ENCODE measurements at places on chromosomes 12 and 14. TPM values are rescaled to one million over a fixed set of nuclear protein-coding genes. Genes with fewer than 3 reads are reported as not detected.

Gene CPSF6
- polyA plus RNA-seq, result 33.2 TPM

Gene P2RX2
- not detected for polyA plus RNA-seq

- no peak for DNase-seq
- no peak overlapping the region for H3K27ac ChIP-seq
- H3K27me3 ChIP-seq, result peaks cover 10% of the 10 kb centered on the region
- H3K4me1 ChIP-seq, result no peaks in the 10 kb centered on the region
- no peaks in the 10 kb centered on the region for H3K36me3 ChIP-seq
Observed at GRCh38 chr14:69262516-69262915, 2.6 kb downstream of the GALNT16 start.

Gene PLEKHD1
- polyA plus RNA-seq, result not detected

DNA sequence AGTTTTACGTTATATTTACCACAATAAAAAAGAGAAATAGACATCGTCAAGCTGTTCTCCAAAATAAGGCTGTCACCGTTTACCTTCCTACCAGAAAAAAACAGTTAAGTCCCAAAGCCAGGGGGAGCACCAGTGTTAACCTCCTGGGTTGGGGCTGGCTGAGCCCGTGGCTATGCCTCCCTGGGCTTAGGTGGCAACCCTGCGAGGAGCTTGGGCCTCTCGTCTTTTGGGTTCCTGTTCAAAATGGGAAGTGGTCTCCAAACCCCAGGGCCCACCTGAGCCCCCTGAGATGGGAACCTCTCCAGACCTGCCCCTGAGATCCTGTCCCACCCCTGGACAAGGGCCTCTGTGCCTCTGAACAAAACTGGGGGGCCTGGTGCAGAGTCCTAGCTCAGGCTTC is 22.9 kb downstream of the PACS2 start:
- no peaks in the 10 kb centered on the region for H3K27me3 ChIP-seq
- DNase-seq, result no peak
- no peak overlapping the region for H3K27ac ChIP-seq
- no peaks in the 10 kb centered on the region for H3K36me3 ChIP-seq
- H3K4me3 ChIP-seq, result no peak overlapping the region
- H3K4me1 ChIP-seq, result no peaks in the 10 kb centered on the region

DNA sequence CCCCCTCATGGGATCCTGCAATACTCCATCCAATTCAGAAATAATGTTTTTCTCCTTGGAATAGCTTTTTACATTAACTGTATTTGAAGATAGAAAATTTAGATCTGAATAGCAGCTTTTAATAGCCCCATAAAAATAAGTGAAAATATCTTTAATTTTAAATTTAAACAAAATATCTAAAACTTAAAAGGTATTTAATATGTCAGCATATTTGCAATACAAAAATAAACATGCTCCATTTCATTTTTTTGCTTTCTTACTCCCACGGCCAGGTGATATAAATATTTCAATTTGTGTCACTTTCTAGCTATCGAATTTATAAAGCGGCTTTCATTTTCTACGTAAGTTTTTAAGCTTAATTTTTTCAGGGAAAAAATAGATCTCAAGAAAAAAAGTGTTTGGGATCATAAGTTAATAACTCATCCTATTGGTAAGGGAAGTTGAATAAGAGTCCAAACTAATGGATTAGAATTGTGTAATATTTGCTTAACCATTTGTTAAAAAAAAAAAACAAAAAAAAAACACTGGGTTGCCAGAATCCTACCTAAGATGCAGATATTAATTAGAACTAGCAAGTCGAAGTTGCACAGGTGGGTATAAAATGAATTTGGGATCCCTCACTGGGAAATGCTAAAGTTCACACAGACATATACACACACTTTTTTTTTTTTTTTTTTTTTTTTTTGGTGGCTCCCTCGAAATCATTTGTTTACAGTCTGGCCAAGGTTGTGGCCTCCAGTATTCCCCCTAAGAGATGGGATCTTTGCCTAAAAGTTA is 47.6 kb downstream of the PPP2R5C start:
- no peak for DNase-seq
- peaks cover 30% of the 10 kb centered on the region for H3K4me1 ChIP-seq

- no peak overlapping the region for H3K27ac ChIP-seq
- DNase-seq, result no peak
- no peak overlapping the region for H3K4me3 ChIP-seq
Observed at GRCh38 chr12:91104812-91105466, 6.4 kb downstream of the LUM start.

Gene SCN8A
- 0.01 TPM for polyA plus RNA-seq

Gene RFX4
- polyA plus RNA-seq, result not detected

DNA sequence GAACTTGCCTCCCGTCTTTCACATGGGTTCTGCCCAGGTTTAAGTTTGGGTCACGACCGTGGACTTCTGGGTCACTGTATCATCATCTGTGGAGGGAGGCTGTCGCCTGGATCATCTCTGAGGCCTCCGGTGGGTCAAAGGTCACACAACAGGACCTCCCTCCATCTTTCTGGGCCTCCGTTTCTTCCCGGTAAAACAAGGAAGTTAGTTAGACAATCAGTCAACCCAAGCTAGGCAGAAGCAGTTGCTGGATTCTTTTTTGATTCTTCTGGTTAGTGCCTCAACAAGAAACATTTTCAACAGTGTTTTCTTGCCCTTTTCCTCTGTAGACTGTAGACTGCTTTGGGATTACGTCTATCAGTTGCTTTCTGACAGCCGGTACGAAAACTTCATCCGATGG is 186.6 kb upstream of the BCL2L14 start:
- no peak overlapping the region for H3K27ac ChIP-seq
- H3K36me3 ChIP-seq, result peaks cover 46% of the 10 kb centered on the region
- H3K27me3 ChIP-seq, result no peaks in the 10 kb centered on the region
- no peaks in the 10 kb centered on the region for H3K4me1 ChIP-seq

- DNase-seq, result no peak
- H3K27me3 ChIP-seq, result no peaks in the 10 kb centered on the region
- no peaks in the 10 kb centered on the region for H3K4me1 ChIP-seq
- H3K4me3 ChIP-seq, result no peak overlapping the region
Observed at GRCh38 chr12:43111608-43112007, 440.4 kb downstream of the ADAMTS20 start.

GRCh38 chr14:76834241-76834661 is 8.0 kb downstream of the LRRC74A start:
- H3K27me3 ChIP-seq, result no peaks in the 10 kb centered on the region
- no peaks in the 10 kb centered on the region for H3K36me3 ChIP-seq
- H3K27ac ChIP-seq, result no peak overlapping the region

DNA sequence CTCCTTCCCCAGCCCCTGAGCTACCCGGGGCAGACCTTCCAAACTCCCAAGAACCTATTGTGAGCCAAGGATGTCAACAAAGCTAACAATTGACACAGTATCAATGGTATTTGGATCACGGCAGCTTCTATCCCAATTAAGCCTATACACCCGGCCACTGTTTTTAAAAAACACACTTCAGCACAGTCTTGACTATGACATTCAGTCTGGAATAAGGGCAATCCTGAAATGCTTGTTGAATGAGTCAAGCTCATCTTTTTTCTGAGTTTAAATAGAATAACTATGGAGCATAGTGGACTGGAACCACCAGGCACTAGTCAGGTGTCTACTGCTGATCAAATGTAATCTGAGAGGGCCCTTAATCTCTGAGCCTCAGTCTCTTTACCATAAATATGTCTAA is 5.7 kb downstream of the DENND5B start:
- DNase-seq, result no peak
- H3K27ac ChIP-seq, result no peak overlapping the region
- H3K27me3 ChIP-seq, result no peaks in the 10 kb centered on the region
- no peak overlapping the region for H3K4me3 ChIP-seq
- H3K36me3 ChIP-seq, result no peaks in the 10 kb centered on the region
- H3K4me1 ChIP-seq, result no peaks in the 10 kb centered on the region

DNA sequence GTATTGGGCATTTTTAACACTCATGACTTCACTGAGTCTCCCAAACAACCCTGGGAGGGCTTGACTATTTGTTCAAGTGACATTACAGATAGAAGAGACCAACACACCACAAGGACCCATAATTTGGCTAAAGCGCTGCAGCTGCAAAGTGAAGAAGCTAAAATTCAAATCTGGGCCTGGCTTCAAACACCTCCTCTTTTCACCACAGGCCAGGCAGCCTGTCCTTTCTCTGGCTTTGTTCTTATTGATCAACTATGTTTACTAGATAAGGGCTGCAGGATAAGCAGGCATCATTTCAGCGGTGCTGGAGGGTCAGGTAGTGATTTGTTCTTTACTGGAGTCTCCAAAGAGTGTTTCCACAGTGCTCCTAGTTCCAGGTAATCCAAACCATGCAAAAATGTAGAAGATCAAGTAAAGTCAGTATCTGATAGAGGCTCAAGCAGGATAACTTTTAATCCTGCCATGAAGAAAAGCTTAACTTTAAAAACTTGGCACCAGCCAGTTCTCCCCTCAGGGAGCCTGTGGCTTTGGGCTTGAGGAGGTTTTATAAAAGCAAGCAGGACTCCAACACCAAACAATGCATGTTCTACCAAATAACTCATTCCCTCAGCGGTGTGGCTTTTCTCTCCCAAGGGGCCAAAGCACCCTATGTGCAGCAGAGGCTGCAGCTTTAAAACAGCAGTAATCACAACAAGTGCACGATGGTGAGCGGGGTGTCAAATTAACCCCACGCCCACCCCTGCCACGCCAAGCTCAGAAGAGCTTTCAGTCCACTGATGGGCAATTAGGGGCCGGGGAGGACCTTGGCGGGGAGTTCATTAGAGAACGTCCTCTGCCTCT is 16.8 kb downstream of the CLMN start:
- DNase-seq, result no peak
- H3K27me3 ChIP-seq, result no peaks in the 10 kb centered on the region
- H3K36me3 ChIP-seq, result no peaks in the 10 kb centered on the region
- no peak overlapping the region for H3K4me3 ChIP-seq

GRCh38 chr14:69985463-69985862 is 106.2 kb downstream of the SMOC1 start:
- no peaks in the 10 kb centered on the region for H3K27me3 ChIP-seq
- H3K27ac ChIP-seq, result no peak overlapping the region
- H3K36me3 ChIP-seq, result no peaks in the 10 kb centered on the region
- H3K4me3 ChIP-seq, result no peak overlapping the region

Gene GPRC5A
- polyA plus RNA-seq, result not detected

Gene LPAR5
- 6.9 TPM for polyA plus RNA-seq

GRCh38 chr12:107025671-107026070 is 38.7 kb upstream of the MTERF2 start:
- H3K4me3 ChIP-seq, result no peak overlapping the region
- no peak for DNase-seq
- no peaks in the 10 kb centered on the region for H3K36me3 ChIP-seq
- H3K27me3 ChIP-seq, result no peaks in the 10 kb centered on the region

- no peaks in the 10 kb centered on the region for H3K36me3 ChIP-seq
- peak; percentile 8 for DNase-seq
- H3K4me3 ChIP-seq, result no peak overlapping the region
- H3K27ac ChIP-seq, result no peak overlapping the region
Observed at GRCh38 chr12:45200491-45201043, 15.3 kb upstream of the ANO6 start.

GRCh38 chr14:65517635-65518542 is 105.4 kb downstream of the FUT8 start:
- H3K4me1 ChIP-seq, result no peaks in the 10 kb centered on the region
- no peak overlapping the region for H3K4me3 ChIP-seq
- DNase-seq, result no peak
- no peaks in the 10 kb centered on the region for H3K27me3 ChIP-seq
- H3K36me3 ChIP-seq, result no peaks in the 10 kb centered on the region
- H3K27ac ChIP-seq, result no peak overlapping the region

Gene ABHD12B
- not detected for polyA plus RNA-seq

Gene SERPINA5
- polyA plus RNA-seq, result not detected

DNA sequence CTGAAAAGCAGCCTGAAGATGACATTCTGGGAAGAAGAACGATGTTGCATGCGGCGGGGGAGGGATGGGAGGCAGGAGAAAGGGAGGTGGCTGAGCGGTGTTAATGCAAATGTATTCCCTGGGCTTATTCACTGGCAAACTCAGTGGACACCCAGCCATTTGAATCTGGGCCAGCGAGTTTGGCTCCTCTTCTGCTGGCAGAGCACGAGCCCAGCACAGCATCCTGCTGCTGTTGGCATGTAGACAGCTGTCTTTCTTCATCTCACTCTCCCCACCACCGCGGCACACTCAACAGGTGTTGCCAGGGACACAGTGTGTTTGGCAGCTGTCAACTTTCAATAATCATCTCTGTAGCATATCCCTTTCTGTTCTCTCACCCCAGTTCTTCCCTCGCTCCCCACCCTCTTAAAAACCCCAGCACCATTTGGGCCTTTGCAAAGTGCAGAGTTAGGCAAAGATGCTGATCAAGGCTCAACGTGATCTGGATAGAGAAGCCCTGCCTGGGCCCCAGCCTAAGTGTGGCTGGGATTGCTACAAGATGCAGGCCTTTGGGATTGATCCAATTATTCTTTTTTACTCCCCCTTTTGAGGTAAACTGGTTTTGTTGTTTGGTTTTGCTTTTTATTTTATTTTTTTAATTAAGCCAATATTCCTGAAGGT is 131.9 kb downstream of the EXOC5 start:
- no peaks in the 10 kb centered on the region for H3K27me3 ChIP-seq
- H3K27ac ChIP-seq, result no peak overlapping the region
- no peaks in the 10 kb centered on the region for H3K4me1 ChIP-seq
- DNase-seq, result no peak

GRCh38 chr12:2137711-2138110 is 84.9 kb downstream of the CACNA1C start:
- no peak overlapping the region for H3K27ac ChIP-seq
- no peak overlapping the region for H3K4me3 ChIP-seq
- no peaks in the 10 kb centered on the region for H3K27me3 ChIP-seq
- no peak for DNase-seq
- H3K4me1 ChIP-seq, result no peaks in the 10 kb centered on the region
- H3K36me3 ChIP-seq, result no peaks in the 10 kb centered on the region

Gene MUCL1
- not detected for polyA plus RNA-seq

GRCh38 chr12:3230758-3231375 is 153.7 kb downstream of the TSPAN9 start:
- H3K4me3 ChIP-seq, result no peak overlapping the region
- no peak overlapping the region for H3K27ac ChIP-seq
- no peak for DNase-seq
- H3K27me3 ChIP-seq, result no peaks in the 10 kb centered on the region

DNA sequence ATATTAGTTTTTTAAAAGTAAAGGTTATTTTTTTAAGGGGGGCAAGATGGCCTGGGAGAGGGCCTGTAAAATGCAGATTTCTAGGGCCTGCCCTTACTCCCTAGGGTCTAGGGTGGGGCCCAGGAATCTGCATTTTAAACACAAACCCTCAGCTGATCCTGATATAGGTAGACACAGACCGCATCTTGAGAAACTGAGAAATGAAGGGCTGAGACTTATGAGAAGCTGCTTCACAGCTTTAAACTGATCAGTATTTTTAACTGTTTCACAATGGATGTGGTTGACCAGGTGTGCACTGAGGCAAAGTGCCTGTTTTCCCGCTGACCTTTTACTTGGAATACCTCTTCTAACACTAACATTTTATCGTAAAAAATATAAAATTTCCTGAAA is 84.0 kb downstream of the CCDC88C start:
- peak overlapping the region; percentile 81 for H3K27ac ChIP-seq
- no peaks in the 10 kb centered on the region for H3K27me3 ChIP-seq
- no peak overlapping the region for H3K4me3 ChIP-seq
- no peak for DNase-seq
- H3K36me3 ChIP-seq, result peaks cover 29% of the 10 kb centered on the region

- H3K36me3 ChIP-seq, result no peaks in the 10 kb centered on the region
- no peaks in the 10 kb centered on the region for H3K4me1 ChIP-seq
- H3K4me3 ChIP-seq, result no peak overlapping the region
- H3K27ac ChIP-seq, result no peak overlapping the region
- H3K27me3 ChIP-seq, result no peaks in the 10 kb centered on the region
Observed at GRCh38 chr14:90568405-90568804, 171.6 kb downstream of the CALM1 start.

All from naive thymus-derived CD4-positive, alpha-beta T cell (primary cell).